ENCODE measurements at places on chromosomes 16 and 17. TPM values are rescaled to one million over a fixed set of nuclear protein-coding genes. Genes with fewer than 3 reads are reported as not detected.

- H3K27ac ChIP-seq, result no peak overlapping the region
- H3K4me1 ChIP-seq, result no peaks in the 10 kb centered on the region
- H3K36me3 ChIP-seq, result peaks cover 7% of the 10 kb centered on the region
- no peak for DNase-seq
- no peaks in the 10 kb centered on the region for H3K27me3 ChIP-seq
Measured at GRCh38 chr17:31216031-31216751, 80.8 kb downstream of the OMG start.

The TBC1D28 gene
- total RNA-seq, result 0.16 TPM

DNA sequence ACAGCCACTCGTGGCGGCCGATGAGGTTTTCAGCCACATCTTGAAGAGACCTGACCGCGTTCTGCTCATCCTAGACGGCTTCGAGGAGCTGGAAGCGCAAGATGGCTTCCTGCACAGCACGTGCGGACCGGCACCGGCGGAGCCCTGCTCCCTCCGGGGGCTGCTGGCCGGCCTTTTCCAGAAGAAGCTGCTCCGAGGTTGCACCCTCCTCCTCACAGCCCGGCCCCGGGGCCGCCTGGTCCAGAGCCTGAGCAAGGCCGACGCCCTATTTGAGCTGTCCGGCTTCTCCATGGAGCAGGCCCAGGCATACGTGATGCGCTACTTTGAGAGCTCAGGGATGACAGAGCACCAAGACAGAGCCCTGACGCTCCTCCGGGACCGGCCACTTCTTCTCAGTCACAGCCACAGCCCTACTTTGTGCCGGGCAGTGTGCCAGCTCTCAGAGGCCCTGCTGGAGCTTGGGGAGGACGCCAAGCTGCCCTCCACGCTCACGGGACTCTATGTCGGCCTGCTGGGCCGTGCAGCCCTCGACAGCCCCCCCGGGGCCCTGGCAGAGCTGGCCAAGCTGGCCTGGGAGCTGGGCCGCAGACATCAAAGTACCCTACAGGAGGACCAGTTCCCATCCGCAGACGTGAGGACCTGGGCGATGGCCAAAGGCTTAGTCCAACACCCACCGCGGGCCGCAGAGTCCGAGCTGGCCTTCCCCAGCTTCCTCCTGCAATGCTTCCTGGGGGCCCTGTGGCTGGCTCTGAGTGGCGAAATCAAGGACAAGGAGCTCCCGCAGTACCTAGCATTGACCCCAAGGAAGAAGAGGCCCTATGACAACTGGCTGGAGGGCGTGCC, 30.1 kb downstream of the CIITA start:
- no peak overlapping the region for H3K27ac ChIP-seq
- DNase-seq, result no peak
- no peaks in the 10 kb centered on the region for H3K4me1 ChIP-seq

The FAM234A gene
- 129 TPM for total RNA-seq

GRCh38 chr16:87778476-87778829, 12.7 kb upstream of the KLHDC4 start:
- DNase-seq, result no peak
- H3K36me3 ChIP-seq, result no peaks in the 10 kb centered on the region
- peaks cover 6% of the 10 kb centered on the region for H3K4me1 ChIP-seq
- H3K4me3 ChIP-seq, result no peak overlapping the region
- peaks cover 8% of the 10 kb centered on the region for H3K27me3 ChIP-seq

DNA sequence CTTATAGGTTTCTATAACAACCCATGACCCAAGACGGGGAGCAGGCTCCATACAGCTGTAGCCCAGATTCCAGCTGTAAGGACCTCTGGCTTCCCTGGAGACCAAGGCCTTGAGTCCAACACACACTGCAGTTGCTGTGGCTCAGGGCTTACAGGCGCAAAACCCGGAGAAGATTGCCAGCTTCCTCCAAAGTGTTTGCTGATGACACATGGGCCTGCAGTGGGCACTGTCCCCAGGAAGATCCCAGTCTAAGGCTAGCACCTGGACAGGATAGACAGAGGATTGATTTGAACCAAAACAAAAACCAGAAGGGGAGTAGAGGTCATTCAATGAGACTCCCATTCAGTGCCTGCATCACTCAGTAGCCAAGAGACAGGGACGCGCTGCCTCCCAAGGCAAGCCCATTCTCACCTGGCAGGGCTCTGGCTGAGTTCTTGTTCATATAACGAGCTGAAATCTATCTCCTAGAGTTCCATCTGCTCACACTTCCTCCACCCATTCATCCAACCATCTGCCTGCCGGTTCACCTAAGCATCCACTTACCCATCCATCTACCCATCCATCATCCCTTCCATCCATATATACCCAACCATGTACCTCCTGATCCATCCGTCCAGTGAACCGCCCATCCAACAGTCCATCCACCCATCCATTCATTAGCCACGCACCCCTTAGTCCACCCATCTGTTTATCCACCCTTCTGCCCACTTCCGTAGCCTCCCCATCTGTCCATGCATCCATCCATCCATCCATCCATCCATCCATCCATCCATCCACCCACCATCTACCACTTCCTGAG, 10.2 kb downstream of the RAB11FIP4 start:
- H3K27me3 ChIP-seq, result peaks cover 23% of the 10 kb centered on the region
- H3K4me3 ChIP-seq, result no peak overlapping the region
- no peak for DNase-seq
- H3K4me1 ChIP-seq, result no peaks in the 10 kb centered on the region
- H3K36me3 ChIP-seq, result no peaks in the 10 kb centered on the region

GRCh38 chr17:29444589-29444988, 54.4 kb downstream of the TAOK1 start:
- no peak overlapping the region for H3K27ac ChIP-seq
- peaks cover 21% of the 10 kb centered on the region for H3K4me1 ChIP-seq
- H3K4me3 ChIP-seq, result no peak overlapping the region
- peaks cover 9% of the 10 kb centered on the region for H3K36me3 ChIP-seq
- H3K27me3 ChIP-seq, result no peaks in the 10 kb centered on the region
- no peak for DNase-seq

- H3K4me1 ChIP-seq, result peaks cover 12% of the 10 kb centered on the region
- H3K36me3 ChIP-seq, result no peaks in the 10 kb centered on the region
- H3K27ac ChIP-seq, result no peak overlapping the region
- DNase-seq, result no peak
- peak overlapping the region; percentile 37 for H3K4me3 ChIP-seq
Measured at GRCh38 chr17:76356803-76357456, 3.2 kb upstream of the PRPSAP1 start.

DNA sequence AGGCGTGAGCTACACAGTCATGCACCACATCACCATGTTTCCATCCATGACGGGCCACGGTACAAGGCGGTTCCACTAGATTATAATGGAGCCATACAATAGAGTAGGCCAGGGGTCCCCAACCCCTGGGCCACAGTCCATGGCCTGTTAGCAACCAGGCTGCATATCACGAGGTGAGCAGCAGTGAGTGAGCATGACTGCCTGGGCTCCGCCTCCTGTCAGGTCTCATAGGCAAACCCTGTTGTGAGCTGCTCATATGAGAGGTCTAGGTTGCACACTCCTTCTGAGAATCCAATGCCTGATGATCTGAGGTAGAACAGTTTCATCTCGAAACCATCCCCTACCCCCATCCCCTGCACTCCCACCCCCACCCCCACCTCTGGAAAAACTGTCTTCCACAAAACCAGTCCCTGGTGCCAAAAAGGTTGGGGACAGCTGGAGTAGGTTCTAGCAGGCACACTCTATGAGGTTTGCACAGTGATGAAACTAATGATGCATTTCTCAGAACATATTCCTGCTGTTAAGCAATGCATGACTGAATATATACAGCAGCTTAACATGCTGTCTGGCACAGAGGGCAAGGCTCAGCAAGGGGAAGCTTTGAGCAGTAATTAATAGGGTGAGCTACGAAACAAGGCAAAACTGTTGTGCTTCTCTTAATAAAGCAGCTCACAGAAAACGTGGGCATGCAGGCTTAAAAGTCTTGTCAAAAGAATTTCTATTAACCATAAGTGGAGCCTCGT, 108.0 kb downstream of the VPS53 start:
- no peaks in the 10 kb centered on the region for H3K4me1 ChIP-seq
- no peak overlapping the region for H3K4me3 ChIP-seq
- no peaks in the 10 kb centered on the region for H3K27me3 ChIP-seq
- DNase-seq, result no peak
- peaks cover 5% of the 10 kb centered on the region for H3K36me3 ChIP-seq

DNA sequence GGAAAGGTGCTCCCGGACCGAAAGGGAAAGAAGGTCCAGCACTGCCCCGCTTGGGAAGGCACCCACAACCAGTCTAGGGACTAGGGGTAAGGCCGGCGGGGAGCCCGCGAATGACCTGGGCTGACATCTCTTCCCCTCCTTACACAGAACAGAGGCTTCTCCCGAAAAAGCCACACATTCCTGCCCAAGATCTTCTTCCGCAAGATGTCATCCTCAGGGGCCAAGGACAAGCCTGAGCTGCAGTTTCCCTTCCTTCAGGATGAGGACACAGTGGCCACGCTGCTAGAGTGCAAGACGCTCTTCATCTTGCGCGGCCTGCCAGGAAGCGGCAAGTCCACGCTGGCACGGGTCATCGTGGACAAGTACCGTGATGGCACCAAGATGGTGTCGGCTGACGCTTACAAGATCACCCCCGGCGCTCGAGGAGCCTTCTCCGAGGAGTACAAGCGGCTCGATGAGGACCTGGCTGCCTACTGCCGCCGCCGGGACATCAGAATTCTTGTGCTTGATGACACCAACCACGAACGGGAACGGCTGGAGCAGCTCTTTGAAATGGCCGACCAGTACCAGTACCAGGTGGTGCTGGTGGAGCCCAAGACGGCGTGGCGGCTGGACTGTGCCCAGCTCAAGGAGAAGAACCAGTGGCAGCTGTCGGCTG, 1.5 kb downstream of the CNP start:
- no peak for DNase-seq
- peaks cover 10% of the 10 kb centered on the region for H3K36me3 ChIP-seq
- peaks cover 18% of the 10 kb centered on the region for H3K4me1 ChIP-seq

The TMIGD1 gene
- total RNA-seq, result not detected

The TAT gene
- total RNA-seq, result not detected

- H3K27ac ChIP-seq, result no peak overlapping the region
- H3K4me1 ChIP-seq, result peaks cover 12% of the 10 kb centered on the region
- H3K27me3 ChIP-seq, result peaks cover 9% of the 10 kb centered on the region
- no peaks in the 10 kb centered on the region for H3K36me3 ChIP-seq
Measured at GRCh38 chr16:78817200-78817739, 717.8 kb downstream of the WWOX start.

GRCh38 chr16:57637965-57638364, 9.5 kb downstream of the ADGRG1 start:
- H3K4me1 ChIP-seq, result peaks cover 12% of the 10 kb centered on the region
- no peak overlapping the region for H3K27ac ChIP-seq
- H3K36me3 ChIP-seq, result no peaks in the 10 kb centered on the region
- H3K4me3 ChIP-seq, result no peak overlapping the region
- no peak for DNase-seq
- peaks cover 24% of the 10 kb centered on the region for H3K27me3 ChIP-seq

The SHPK gene
- total RNA-seq, result 22.0 TPM

DNA sequence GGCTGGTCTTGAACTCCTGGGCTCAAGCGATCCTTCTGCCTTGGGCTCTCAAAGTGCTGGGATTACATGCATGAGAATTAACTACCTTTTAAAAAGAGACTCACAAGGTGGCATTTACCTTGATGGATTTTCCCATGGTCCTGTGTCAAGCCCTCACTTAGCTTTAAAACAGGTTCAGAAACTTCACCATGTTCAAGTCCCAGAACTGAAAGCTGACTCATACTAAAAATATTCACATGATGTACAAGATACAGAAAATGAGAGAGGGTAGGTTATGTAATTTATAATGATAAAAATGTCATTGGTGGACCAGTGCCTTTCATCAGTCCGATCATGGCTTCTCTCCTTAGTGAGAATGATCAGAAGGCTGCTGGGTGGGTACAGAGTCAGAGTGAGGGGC, 4.3 kb upstream of the AKAP1 start:
- H3K36me3 ChIP-seq, result no peaks in the 10 kb centered on the region
- H3K4me3 ChIP-seq, result no peak overlapping the region
- no peak for DNase-seq

GRCh38 chr16:50442221-50442620, 73.4 kb upstream of the BRD7 start:
- no peak for DNase-seq
- H3K4me3 ChIP-seq, result no peak overlapping the region
- H3K4me1 ChIP-seq, result no peaks in the 10 kb centered on the region
- H3K27ac ChIP-seq, result no peak overlapping the region
- H3K27me3 ChIP-seq, result peaks cover 8% of the 10 kb centered on the region

All from progenitor cell of endocrine pancreas (in vitro differentiated cells).